ENCODE measurements at places on chromosomes 7 and 10.

DNA sequence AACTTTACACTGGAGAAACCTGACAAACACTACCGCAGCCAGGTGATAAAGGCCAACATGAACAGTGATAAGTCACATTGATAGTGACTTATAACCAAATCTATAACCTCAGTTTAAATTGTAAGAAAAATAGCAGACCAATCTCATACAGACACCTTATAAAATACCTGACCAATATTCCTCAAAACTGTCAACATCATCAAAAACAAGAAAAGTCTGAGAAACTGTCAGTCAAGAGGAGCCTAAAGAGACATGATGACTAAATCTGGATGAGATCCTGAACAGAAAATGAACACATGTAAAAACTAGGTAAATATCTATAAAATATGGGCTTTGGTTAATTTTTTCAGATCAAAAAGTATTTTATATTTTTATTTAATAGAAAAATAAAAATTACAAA is 233.3 kb downstream of the HPSE2 start:
- no peak for DNase-seq

DNA sequence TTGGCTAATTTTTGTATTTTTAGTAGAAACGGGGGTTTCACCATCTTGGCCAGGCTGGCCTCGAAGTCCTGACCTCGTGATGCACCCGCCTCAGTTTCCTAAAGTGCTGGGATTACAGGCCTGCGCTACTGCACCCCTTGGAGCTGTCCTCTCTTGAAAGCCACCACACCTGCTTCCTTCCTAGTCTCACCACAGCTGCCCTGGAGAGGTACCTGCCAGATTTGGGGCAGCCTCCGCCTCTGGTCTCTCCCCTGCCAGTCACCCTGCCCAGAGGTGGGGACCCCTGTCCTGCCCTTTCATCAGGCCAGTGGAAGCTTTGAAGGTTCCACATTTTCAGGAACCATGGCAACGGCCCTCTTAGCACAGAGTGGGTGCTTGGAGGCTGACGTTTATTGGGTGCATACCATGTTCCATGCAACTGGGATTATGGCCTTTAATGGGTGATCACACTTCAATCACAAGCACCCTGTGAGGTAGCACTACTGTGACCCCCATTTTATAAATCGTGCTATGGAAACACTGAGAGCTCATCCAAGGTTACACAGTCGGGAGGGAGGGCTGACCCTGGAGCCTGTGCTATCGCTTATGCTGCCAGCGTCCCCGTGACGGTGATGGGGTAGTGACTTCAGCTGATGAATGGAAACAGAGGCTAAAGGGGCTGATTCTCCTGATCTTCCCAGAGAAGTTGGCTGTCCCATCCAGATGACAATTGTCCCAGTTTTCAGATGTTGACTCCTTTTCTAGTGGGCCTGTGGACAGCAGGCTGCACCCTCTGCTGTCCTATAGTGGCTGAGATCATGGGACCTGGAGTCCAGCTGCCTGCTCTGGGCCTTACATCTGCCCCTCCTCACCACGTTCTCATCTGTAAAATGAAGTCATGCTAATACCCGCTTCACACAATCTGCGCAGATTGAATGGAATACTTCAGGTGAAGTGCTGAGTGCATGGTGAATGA is 11.5 kb upstream of the FGFR2 start:
- DNase-seq = no peak

GRCh38 chr10:77416311-77417135 is 221.1 kb downstream of the KCNMA1 start:
- DNase-seq = peak; percentile 87

DNA sequence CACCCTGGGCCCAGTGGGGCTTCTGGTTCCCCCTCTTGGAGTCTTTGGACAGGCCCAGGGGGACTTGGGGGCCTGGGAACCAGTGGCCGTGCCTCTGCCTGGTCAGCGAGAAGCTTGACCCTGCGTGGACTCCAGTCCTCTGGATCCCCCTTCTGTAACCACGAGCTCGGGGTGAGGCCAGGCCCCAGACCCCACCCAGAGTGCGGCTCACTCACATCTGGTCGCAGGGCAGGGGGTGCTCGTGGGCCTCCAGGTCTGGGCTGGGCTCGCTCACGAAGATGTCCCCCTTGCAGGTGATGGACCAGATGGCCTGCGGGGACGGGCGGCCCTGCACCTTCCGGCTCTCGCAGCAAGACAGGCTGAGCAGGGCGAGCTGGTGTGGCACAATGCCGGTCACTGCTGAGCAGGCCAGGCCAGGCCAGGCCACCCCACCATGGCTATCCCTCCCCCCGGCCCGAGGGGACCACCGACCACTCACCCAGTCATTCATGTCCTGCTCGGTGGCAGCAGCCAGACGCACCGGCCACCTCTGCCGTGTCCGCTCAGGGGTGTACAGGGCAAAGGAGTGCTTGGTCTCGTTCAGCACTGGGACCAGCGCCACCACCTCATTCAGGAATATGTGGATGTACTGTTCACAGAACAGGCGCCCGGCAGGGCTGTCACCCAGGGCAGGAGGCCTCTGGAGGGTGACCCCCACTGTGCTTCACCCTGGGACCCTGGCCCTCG is 19.7 kb downstream of the BHLHA15 start:
- DNase-seq = no peak

DNA sequence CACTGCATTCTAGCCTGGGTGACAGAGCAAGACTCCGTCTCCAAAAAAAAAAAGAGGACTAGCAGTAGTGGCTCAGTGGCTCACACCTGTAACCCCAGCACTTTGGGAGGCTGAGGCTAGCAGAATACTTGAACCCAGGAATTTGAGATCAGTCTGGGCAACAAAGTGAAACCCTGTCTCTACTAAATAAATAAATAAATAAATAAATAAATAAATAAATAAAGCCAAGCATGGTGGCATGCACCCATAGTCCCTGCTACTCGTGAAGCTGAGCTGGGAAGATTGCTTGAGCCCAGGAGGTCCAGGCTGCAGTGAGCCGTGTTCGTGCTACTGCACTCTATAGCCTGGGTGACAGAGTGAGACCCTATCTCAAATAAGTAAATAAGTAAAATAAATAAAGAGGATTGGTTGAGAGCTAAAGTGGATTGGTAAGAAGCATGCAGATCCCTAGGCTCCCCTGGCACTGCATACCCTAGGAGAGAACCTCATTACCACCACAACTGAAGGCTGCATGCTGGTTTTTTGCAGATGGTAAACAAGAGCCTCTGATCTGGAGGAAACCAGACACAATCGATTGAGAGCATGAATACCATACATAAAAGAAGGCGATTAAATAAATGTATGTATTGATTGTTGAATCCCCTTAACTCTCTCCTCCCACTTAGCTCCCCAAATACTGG is 163.2 kb downstream of the REEP3 start:
- DNase-seq = no peak

DNA sequence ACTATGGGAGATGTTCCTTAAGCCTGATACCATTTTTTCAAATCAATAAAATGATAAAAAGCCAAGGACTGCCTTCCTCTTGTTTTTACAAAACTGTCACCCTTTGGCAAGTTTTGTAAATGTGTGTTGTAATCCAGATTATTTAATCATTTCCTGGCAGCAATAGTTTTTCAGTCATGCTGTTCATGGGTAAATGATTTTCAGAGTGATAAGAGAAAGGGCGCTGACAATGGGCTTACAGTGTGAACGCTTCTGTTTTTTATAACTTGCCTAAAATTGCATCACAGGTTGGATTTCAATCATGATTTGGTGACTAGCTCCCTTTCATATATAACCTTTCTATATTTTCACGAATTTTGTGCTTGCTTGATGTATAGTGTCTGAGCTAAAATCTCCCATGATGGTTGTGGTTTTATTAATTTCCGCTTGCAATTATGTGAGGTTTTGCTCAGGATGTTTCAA is 19.0 kb upstream of the DMBT1 start:
- DNase-seq = no peak

GRCh38 chr10:31977440-31978155 is 49.0 kb upstream of the ARHGAP12 start:
- DNase-seq = no peak

- peak; percentile 7 for DNase-seq
These were observed 24.1 kb upstream of the PNLIP start for GRCh38 chr10:116521424-116522290.

DNA sequence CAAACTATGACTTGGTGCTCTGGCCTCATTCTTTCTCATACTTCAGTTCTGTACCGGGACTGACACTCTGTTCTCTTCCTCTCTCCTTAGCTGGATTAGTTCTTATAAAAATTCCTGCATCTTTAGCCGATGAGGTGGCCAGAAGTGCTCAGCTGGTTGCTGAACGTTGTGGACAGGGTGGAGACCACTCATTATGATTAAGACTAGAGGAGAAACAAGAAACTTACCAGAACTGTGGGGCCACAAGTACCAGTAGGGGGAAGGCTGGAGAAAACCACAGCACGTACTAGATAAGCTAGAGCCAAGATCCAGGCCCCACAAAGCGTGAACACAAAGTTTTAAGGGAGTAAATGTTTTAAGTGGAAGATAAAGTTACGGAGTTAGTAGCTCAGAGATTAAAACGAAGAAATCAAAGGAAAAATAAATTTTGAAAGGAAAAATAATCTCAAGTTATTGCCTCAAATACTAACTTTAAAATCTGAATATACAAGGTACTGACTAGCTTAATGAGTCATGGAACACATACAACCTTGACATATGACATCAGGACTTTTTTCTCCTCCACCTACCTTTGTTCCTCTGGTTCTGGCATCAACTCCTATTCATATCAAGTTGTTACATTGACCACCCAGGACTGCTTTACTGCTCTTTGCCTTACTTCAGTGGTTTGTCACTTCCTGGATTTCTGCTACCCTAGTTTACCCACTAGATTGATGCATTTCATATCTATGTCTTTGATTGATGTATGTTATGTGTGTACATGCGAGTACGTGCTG is 469.0 kb downstream of the TFEC start:
- no peak for DNase-seq

- DNase-seq = no peak
These were observed 1.7 kb upstream of the MYO1G start for GRCh38 chr7:44980393-44981034.

DNA sequence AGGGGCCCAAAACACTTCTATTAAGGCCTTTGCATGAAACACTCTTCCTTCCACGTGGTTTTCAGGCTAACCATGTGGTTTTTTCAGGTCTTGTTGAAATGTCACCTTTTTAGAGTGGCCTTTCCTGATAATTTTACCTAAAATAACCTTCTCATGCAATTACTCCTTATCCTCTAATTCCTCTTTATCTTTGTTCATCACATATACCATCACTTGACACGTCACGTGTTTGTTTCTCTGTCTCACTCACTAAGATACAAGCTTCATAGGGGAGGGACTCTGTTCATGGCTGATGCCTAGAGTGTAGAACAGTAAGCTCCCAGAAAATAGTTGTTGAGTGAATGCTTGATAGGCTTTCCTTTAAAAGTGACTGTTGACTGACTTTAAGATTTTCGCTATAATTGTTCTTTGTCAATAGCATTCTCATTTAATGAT is 63.7 kb downstream of the ST7 start:
- DNase-seq = no peak

GRCh38 chr7:112880818-112881418 is 90.7 kb upstream of the TMEM168 start:
- no peak for DNase-seq

DNA sequence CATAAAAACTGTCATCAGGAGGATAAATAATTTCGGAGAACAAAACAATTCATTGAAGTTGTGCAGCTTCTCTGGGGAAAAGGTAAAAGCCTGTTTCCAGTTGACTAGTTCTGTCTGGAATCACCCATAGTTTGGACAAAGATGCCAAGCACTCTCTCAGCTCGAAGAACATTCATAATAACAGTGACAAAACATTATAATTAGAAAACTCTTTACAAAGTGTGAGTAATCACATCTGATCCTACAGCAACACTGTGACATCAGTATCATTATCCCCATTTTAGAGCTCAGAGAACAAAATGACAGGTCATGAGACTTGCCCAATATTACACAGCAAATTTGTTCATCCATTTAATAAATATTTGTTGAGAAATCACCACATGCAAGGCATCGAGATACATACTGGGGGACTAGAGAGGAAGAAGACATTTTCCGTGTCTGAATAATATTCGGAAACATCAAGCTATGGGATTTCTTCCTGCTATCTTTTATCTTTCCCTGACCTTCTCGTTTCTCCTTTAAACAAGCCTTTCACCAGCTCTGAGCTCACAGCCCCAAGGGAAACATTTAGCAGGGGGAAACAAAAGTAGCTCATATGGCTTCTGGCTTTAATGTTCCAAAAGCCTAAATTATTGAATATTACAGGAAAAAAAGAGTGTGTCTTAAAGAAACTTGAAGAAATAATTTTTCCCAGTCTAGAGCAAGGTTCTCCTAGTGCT is 123.3 kb upstream of the GHITM start:
- DNase-seq = no peak

GRCh38 chr7:116582806-116583444 is 58.1 kb downstream of the CAV1 start:
- DNase-seq = peak; percentile 18

- no peak for DNase-seq
These were observed 27.2 kb downstream of the SCD start for GRCh38 chr10:100374200-100374655.

- no peak for DNase-seq
These were observed 244.1 kb downstream of the PTPRN2 start for GRCh38 chr7:158343526-158343925.

GRCh38 chr7:14762561-14762960 is 140.0 kb downstream of the DGKB start:
- DNase-seq = no peak

GRCh38 chr10:70622541-70622940 is 20.0 kb upstream of the PRF1 start:
- no peak for DNase-seq

DNA sequence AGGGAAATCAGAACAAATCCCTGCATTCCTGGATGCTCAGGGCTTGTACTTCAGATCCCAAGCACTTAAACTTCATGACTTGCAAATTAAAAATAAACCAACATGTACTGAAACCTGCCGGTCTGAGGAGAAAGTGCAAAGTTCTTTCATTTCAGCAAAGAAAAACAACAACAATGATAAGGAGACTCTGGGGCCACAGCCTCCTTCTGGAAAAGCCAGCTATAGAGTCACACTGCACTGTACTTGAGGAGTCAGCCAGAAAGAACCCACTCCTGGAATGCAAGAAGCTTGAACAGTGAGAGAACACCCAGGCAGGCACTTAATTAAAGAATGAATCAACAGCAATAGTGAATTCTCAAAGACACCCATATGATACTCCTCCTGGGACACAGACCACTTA is 49.7 kb upstream of the TM9SF3 start:
- no peak for DNase-seq

GRCh38 chr7:34165927-34166550 is 260.7 kb downstream of the BMPER start:
- DNase-seq = peak; percentile 11

GRCh38 chr10:55233505-55233904 is 432.5 kb upstream of the PCDH15 start:
- DNase-seq = no peak

DNA sequence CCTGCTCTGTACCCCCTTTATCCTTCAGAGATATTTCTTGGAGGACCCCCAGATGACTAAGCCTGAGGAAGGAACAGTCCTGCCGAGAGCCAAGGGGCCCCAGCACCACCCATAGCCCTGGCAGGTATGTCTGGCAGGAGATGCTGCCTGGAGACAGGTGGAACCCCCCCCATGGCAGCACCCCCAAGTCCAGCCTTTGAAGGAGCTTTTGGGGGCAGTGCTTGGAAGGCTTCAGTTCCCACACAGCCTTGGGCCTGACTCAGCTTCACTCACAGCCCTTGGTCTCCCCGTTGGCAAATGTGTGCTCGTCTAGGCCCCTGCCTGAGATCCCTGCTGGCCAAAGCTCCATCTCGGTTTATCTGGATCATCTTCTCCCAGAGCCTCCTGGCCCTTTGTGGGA is 23.0 kb upstream of the PCBD1 start:
- DNase-seq = no peak

- no peak for DNase-seq
These were observed 1015.2 kb upstream of the PHF14 start for GRCh38 chr7:9958486-9958885.

All from HTR-8/SVneo (cell line).